GOT3 (cell line): ENCODE measurements at places on chromosomes 3 and 15.

GRCh38 chr3:161222662-161223061 lies 1.6 kb downstream of the NMD3 start:
- DNase-seq = no peak

DNA sequence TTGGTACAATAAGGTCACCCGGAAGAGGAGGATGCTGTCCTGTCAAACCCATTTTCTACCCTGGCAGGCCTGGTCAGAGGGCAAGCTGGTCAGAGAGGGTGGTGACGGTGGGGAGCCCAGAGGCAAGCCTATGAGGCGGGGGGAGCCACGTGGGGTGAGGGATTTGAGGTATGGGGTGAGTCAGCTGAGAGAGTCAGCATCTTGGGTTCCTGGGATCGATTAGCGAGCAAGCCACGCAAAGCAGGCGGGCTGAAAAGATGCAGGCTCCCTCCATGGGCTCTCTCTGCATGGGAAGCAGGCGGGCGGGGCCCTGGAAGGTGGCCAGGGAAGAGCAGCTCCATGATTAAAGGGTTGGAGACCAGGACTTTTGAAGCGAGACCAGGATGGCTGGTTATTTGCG lies 48.1 kb downstream of the MAGEF1 start:
- no peak for DNase-seq

DNA sequence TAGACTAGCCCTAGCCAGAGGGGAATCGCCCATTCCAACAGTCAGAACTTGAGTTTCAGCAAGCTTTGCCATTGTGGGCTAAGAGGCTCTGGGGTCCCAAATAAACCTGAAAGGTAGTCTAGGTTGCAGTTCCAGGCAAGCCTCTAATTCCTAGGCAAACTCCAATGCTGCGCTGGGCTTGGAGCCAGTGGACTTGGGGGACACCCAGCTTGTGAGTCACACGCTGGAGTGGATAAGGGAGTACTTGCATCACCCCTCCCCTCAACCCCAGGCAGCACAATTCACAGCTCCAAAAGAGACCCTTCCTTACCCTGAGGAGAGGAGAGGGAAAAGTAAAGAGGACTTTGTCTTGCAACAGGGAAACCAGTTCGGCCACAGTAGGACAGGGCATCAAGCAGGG lies 105.2 kb upstream of the DPPA4 start:
- DNase-seq = no peak

DNA sequence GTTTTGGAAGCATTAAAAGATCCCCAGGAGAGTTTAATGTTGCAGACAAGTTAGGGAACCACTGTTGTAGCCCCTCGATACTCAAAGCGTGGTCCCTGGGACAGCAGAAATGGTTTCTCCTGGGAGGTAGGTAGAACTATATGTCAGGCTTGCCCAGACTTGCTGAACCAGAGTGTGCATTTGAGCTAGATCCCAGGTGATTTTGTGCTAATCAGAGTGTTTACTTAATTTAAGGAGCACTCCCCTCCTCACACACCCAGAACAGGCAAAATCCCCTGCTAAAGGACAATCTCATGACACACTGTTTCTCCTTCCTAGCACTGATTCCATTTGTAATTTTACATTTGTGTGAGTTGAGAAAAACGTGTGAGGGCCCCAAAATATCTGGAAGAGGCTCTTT lies 24.3 kb downstream of the LMCD1 start:
- DNase-seq = no peak

DNA sequence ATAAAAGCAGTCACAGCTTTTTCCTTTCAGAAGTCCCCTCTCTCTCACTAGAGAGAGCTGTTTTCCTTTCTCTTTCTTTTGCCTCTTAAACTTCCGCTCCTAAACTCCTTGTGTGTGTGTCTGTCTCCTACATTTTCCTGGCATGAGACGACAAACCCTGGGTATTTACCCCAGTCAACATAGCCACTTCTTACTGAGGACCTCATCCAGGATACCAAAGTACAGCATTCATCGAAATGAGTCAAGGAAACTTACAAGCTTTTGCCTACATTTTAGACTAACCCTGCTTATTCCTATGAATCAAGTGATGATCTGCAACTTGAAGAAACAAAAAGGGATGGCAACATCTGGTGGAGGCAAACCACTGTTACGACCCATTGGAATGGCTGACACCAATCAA lies 16.7 kb downstream of the PATL2 start:
- DNase-seq = no peak

DNA sequence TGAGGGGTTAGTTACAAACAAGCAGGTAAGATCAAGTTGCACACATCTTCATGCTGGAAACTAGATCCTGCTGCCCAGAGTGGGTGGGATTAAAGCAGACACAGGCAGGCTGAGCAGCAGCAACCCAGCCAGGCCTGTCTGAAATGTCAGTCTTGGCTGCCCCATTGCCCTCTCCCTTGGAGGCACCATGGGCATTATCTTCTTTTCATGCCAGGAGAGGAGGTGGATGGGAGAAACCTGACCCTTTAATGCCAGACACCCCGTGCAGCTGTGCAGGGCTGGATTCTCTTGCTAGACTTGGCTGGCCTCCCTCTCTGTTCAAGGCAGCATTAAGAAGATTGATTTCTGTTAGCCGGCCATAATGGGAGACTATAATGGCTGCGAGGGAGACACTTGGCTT lies 23.0 kb upstream of the EPHB1 start:
- no peak for DNase-seq

- DNase-seq = no peak
These were observed 184.6 kb downstream of the SYNPR start for GRCh38 chr3:63462732-63463131.

DNA sequence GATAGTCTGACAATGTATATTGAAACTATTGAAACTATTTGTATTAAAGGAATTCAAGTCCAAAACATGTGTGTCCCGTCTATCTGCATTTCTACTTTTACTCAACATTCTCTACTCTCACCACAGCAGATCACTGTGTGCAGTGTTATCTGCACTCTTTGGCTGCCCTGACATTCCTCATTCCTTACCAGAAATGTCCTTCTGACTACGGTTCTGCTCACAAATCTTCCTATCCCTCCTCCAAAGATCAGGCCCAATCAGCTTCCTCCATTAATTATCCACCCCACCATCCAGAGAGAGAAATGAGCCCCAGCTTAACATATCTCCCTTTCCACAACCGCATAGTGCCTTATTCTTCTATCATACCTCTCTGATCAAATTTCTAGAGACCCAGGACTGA lies 94.7 kb downstream of the TBL1XR1 start:
- no peak for DNase-seq

GRCh38 chr15:68285259-68285980 lies 7.9 kb downstream of the FEM1B start:
- no peak for DNase-seq

DNA sequence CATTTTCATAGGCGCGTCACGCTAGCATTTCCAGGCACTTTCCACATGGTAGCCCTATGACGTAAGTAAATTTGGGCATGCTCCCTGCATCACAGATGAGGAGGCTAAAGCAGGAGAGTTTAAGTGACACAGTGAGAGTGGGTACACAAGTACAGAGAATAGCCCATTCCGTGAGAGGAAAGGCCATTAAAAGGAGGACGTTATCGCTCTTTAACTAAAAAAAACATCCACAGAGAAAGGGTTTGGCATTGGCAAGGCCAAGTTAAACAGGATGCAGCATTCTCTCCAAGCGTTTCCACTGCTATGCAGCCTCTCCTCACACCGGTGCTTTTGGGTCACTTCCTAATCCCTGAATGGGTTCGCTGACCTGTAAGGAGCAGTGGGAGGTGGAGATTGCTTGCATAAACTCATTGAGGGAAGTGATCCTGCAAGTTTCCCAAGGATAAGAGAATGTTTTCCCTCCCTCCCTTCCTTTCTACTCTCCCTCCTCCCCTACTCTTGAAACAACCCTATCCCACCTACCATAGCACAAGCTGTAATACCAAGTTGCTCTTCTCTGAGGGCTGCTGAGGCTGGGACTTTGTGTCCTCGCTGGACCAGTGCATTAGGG lies 147.7 kb downstream of the VGLL4 start:
- no peak for DNase-seq

DNA sequence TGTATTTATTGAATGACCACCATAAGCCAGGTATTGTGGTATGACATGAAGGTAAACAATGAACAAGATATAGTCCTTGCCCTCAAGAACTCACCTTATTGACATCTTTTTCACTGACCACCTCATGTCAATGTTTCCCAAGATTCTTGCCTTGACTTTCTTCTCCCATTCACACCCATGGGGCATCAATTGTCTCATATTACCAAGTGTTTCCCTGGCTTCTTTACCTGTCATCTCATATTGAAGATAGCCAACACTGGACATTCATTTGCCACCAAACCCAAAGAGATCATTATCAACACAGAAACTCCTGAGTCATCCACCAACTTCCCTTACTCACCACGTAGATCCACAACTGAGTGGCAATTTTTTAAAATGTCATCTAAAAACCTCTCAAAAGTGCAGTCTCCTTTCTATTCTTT lies 2.2 kb downstream of the EFHB start:
- no peak for DNase-seq

DNA sequence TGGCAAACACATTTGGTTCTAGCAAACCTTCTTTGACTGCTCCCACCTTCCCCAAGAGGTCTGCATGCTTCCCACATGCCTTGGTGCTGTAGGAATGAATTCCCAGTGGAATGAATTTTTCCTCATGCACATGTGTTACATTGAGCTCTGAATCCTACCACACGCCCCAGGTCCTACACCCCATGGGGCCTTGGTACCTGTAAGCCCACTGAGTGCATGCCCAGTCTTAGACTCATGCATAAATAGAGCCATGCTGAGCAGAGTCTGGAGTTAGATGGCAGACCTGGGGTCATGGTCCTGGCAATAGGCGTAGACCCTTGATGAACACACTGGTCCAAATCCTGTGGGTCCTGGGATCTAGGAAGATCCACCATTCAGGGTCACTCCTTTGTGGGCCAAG lies 81.8 kb downstream of the EPHB1 start:
- DNase-seq = no peak

GRCh38 chr3:71998995-71999673 lies 214.2 kb upstream of the PROK2 start:
- no peak for DNase-seq

GRCh38 chr15:78449220-78449999 lies 11.4 kb downstream of the IREB2 start:
- no peak for DNase-seq

- DNase-seq = no peak
These were observed 60.3 kb downstream of the TM4SF4 start for GRCh38 chr3:149534671-149535332.

DNA sequence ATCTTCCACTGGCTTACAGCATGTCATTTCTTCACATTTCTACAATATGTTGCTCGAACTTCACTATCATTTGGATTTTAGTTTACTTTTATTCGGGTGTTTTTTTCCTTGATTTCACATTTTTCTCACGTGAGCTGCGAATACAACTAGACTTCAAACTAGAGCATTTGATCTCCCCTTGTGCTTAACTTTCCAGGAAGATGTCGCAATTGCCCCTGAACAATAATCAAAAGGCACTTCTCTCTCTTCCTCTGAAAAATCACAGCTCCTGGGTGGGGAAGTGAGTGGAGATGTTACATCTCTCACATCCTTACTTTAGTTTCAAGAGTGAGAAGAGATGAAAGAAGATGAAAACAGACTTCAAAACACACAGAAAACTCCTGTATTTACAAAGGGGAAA lies 587.9 kb downstream of the TBL1XR1 start:
- DNase-seq = no peak

DNA sequence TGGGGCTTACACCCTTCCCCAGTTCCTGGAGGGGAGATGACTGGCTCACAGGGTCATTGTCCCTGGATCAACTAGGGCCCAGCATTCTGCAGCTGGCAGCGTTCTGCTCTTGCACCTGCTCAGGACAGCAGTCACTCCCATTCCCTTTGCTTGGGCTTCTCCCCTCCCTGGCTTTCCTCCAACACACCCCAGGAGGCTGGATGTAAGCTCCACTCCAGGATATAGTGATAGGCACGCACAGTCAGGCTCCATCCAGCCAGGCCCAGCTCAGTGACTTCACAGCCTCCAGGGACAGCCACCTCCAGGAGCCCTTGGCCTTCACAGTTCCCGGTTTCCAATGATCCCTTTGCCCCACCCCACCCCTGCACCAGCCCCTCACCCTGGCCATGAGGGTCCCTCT lies 1.9 kb downstream of the SPTBN5 start:
- no peak for DNase-seq

- no peak for DNase-seq
These were observed 22.7 kb downstream of the ABI3BP start for GRCh38 chr3:100970477-100970990.

DNA sequence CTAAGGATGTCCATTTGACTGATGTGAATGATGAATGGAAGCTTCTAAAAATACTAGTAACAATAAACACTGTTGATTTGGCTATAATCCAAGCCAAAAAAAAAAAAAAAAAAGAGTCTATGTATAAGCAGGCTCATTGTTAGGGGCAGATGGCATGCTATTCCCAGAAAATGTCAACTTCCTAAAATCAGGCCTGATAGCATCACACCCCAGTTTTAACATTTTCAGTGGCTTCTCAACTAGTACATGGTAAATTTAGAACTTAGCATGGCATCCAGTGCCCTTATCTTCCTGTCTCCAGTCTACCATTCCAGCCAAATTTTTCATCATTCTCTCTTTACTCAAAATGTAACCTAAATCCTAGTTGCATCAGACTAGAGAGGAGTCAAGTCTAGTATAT lies 288.2 kb upstream of the ZNF385D start:
- no peak for DNase-seq

DNA sequence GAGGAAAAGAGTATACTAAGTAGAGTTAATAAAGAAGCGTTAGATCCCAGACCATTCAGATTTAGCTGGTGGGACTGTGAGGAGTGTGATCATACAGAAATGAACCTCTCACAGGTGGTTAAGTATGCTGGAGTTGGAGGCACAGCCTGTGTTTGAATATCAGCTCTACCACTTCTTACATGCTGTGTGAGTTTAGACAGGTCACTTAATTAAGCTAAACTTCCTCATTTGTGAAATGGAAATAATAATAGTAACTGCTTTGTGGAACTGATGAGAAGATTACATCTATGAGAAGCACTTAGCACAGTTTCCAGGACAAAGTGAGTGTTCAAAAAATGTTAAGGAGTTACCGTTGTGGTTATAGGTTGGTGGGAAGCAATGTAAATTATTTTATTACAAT lies 8.4 kb downstream of the ACP3 start:
- DNase-seq = no peak

DNA sequence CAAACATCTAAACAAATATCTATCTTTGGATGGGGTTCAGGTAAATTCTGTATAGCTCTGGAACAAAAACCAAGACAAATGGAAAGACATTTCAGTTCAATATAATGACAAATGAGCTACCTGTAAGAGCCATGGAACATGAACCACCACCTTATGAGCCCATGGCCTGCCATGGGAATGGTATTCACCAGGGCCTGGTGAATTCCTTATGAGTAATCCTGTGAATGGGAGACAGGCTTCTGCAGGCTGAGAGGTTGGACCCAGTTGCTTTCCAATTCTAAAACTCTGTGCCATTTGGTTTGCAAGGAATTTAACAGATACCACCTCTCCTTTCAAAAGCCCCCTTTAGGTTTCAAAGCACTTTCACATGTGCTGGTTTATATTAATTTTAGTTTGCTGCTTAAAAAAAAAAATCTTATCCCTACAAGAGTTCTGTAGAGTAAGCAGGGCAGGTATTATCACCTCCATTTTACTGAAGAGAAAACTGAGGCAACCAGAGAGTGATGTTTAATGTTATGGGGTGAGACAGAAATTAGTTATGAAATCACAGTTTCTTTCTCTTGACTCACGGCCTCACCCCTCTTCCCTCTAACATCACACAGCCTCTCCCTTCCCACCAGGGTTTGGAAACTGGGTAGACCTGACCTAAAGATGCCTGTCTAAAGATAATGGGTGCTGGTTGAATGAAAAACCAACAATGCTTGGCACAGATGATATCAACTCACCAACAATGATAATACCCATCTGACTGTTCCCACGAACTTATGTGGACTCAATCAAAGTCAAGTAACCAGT lies 397.6 kb upstream of the WNT5A start:
- DNase-seq = no peak

- no peak for DNase-seq
These were observed 19.8 kb downstream of the RAB7A start for GRCh38 chr3:128745742-128746141.
